ENCODE measurements at places on chromosomes 2 and 18.

- DNase-seq: no peak
Measured at GRCh38 chr18:10121786-10122515, 208.1 kb downstream of the VAPA start.

DNA sequence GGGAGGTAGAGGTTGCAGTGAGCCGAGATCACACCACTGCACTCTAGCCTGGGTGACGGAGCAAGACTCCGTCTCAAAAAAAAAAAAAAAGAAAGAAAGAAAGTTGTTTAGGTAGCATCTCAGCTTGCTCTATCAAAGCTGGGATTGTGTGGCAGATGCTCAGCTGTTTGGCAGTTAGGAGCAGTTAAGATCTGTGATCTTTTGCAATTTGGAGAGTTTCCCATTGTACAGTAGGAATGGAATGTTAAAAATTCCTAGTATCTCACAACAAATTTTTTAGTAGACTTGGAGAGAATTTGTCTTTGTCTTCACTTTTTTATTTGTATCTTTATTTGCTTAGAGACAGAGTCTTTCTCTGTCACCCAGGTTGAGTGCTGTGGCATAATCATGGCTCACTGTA lies 122.9 kb upstream of the UNC80 start:
- DNase-seq: no peak

- DNase-seq: peak; percentile 93
Measured at GRCh38 chr18:77114415-77115191, 18.0 kb downstream of the MBP start.

DNA sequence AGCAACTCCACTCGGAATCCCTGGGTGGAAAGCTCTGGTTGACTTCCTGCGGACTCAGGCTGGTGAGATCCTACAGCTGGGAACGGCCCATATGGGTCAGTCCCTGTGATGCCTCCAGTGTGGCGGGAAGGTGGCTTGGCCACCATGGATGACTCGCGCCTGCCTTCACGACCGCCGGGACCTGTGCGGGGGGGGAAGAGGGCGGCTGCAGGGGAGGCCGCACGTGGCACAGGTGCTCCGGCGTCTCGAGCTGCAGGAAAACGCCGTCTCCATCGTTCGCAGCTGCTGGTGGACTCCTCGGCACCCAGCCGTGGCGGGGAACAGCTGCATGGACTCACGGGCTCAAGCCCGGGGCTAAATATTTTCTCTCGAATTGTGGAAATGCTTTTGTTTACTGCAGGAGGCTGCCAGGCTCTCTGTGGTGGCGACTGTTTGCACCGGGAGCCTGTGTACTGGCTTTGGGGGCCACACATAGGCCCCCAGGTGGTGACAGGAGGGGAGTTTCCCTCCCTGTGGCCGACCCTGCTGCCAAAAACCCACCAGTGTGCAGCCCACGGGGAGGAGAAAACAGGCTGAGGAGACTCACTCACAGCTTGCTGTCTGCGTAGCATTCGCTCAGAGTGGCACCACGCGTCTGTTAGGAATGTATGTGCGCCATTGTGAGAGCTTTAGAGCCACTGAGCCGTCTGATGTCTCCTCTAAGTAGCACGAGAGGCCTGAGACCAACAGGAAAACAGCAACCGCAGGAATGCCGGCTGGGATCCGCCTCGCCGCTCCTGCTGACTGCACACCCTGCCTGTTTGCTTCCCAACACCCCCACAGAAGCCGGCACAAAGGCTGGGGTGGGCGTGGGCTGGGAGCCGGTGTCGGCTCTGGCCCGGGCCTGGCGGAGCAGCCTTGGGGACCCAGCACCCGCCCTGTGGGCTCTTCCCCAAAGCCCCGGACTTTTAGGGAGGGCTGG lies 89.2 kb downstream of the NFATC1 start:
- DNase-seq: no peak

GRCh38 chr2:48127612-48128191 lies 221.4 kb upstream of the FBXO11 start:
- DNase-seq: no peak

GRCh38 chr2:235639428-235639773 lies 145.6 kb downstream of the AGAP1 start:
- no peak for DNase-seq

DNA sequence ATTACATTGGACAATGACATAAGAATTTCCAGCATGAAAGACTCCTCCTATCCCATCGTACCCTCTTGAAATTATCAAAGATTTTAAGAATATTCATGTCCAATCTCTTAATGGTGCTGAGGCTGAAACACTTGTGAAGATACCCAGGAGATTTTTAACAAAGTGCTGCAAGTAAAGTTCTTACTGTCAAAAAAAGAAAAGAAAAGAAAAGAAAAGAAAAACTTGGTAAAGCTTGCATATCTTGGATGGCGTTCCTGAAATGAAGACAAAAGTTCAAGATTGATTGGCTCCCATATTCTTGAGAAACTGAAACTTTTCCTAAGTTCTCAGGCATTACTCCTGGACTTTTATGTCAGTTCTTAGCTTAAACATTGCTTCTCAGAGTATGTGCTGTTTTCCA lies 1010.5 kb upstream of the PIK3C3 start:
- no peak for DNase-seq

GRCh38 chr2:238346544-238346943 lies 26.2 kb downstream of the TRAF3IP1 start:
- DNase-seq: no peak

DNA sequence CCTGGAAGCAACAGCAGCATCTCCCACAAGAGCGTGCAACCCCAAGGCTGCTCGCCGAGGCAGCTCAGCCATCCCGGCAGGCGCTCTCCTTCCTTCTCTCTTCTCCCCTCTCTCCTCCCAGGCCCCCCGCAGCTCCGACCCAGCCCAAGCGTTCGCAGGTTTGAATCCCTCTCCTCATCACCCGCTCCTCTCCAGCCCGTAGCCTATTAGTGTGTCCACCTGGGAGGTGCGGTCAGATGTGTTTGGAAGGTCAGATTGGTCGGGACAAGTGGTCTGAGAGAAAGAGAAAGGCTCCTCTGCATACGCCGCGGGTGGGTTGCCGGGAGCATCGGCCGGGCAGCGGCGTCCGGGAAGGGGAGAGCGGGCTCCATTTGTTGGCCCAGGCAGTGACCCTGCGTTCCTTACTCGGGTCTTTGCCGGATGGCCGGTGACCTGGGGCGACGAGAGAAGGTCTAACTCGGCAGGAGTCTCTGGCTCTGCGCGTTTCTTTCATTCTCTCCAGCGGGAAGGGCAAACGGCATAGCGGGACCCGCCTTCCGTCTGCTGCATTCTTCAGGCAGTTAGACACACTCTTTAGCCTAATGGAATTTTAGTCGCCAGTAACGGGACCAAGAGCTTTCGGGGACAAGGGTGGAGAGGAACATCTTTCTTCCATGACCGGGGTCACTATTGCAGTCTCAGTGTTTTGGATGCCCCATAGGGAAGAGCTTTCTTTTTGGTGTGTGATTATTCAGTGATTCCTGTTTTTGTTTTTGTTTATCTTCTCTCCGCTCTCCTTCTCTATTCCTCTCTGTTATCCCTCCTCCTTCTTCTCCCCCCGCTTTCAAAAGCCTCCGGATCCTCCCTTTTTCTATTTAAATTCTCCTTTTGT lies 1.1 kb upstream of the TMEFF2 start:
- DNase-seq: no peak

- no peak for DNase-seq
Measured at GRCh38 chr2:140027320-140027719, 1247.1 kb upstream of the NXPH2 start.

- no peak for DNase-seq
Measured at GRCh38 chr2:45031028-45031427, 21.8 kb upstream of the SIX2 start.

All from AML-193 (cell line).